ENCODE measurements at places on chromosomes 13 and 19.

DNA sequence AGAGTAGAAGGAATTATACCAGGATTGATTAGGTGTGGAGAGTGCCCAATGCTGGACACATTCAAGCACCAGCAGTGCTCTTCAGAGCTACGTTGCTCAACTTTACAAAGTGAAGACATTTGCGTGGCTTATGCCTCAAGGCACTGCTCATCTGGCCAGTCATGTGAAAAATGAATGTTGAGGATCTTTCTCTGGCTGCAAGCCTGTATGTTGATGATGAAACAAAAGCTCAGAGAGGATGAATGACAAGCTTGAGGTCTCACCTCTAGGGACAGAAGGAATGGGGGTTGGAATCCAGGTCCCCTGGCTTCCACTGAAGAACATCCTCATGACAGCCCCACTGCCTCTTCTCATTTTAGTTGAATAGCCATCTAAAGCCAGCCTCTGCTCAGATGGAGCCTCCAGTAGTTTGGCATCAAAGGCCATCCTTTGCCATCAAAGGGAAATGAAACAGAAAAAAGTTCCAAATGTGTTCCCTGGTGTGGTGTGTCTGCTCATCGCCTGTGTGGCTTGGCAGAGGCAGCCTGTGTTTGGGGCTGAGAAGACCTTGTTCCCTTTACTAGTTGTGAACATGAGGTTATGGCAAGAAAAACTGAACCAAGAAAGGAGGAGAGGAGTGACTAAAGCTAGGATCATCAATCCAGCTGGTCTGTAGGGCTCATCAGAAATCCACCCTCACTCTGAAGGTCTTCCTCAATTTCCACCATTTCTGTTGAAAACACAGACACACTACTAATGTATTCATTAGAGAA, 114.0 kb upstream of the KL start:
- no peak for DNase-seq

DNA sequence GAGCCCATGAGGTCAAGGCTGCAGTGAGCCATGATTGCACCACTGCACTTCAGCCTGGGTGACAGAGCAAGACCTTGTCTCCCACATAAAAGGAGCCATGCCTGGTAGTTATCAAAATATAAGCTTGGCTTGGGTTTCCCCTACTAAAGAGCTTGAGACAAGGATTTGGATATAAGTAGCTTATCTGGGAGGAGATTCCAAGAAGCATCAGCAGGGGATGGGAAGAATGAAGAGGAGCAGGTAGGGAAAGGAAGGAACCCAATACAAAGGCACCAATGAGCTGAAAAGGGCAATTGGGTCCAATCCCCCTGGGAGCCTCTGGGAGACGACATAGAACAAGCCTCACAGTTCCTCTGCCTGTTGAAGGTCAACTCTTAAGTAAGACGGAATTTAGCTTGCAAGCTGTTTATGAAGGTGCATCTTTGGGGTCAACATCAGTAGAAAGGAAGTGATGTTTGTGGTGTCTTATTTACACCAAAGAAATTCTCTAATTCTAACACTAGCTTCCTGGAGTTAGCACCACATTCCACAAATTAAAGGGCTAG, 7.4 kb upstream of the CLEC4G start:
- no peak for DNase-seq

GRCh38 chr13:113582841-113583631, 1.5 kb upstream of the TFDP1 start:
- no peak for DNase-seq

DNA sequence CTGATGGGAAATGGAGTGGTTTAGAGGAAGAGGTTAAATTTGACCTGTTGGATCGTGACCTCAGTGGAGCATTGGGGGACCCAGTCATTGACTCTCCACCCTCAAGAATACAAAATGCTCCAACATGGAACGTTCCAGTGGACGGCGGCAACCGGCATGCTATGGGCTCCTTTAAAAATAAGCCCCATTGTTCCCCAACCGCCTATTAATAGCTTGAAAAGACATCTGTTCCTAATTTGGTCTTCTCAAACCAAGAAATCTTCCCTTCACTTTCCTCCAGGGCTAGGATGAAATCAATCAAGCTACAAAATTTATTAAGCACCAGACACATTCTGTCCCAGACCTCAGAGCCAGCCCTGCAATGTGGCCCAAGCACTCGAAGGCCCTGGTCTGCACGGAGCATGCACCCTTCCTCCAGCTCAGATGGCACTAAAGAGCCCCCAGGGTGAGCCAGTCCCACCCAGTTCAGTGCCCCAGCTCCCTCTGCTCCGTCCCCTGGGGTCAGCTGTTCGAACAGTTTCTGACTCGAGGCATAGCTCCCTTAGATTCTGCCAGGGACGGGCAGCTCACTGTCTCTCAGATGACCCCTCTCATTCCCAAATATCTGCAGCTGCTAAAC, 22.5 kb upstream of the VSTM2B start:
- no peak for DNase-seq

- DNase-seq = no peak
Measured at GRCh38 chr13:98890925-98891324, 86.9 kb downstream of the DOCK9 start.

- peak; percentile 15 for DNase-seq
Measured at GRCh38 chr13:41054212-41054877, 7.0 kb upstream of the WBP4 start.

GRCh38 chr19:44689290-44690130, 9.4 kb upstream of the CEACAM16 start:
- DNase-seq = peak; percentile 48

GRCh38 chr19:970695-971094, 13.4 kb upstream of the WDR18 start:
- DNase-seq = no peak

DNA sequence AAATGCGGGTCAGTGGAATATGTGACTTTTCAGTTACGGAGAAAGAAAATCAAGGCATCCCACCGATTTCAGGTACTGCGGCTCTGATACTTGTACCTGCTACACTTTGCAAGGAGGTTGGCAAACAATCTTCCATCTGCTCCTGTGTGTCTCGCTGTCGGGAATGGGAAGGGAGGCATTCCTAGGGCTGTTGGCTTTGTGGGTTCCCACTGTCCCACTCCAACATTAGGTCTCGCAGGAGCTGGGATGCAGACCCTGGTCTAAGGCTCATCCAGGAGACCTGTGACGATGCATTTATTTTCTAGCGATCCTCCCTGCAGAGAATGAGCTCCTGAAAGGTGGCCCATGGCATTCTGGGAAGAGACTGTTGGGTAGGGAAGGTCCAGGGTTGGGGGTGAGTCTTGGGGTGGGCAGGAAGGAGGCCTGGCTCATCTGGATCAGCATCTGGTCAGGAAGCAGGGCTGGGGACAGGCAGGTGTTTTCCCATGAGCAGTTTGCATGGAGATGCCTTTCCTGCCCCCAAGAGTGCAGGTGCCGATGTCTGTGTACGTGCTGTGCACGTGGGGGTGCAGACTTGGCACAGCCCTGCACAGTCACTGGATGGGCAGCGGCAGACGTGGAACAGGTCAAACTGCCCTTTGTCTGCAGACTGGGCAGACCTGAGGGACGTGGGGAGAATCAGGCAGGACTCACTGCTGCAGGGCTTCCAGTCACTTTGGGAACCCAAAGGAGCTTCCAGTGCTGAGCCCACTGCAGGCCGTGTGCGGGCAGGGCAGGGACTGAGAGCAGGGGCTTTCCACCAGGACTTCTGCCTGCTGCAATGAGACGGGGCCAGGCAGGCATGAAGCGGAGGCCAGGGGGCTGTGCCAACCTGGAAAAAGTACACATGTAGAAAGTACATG, 152.4 kb downstream of the TEX29 start:
- no peak for DNase-seq

DNA sequence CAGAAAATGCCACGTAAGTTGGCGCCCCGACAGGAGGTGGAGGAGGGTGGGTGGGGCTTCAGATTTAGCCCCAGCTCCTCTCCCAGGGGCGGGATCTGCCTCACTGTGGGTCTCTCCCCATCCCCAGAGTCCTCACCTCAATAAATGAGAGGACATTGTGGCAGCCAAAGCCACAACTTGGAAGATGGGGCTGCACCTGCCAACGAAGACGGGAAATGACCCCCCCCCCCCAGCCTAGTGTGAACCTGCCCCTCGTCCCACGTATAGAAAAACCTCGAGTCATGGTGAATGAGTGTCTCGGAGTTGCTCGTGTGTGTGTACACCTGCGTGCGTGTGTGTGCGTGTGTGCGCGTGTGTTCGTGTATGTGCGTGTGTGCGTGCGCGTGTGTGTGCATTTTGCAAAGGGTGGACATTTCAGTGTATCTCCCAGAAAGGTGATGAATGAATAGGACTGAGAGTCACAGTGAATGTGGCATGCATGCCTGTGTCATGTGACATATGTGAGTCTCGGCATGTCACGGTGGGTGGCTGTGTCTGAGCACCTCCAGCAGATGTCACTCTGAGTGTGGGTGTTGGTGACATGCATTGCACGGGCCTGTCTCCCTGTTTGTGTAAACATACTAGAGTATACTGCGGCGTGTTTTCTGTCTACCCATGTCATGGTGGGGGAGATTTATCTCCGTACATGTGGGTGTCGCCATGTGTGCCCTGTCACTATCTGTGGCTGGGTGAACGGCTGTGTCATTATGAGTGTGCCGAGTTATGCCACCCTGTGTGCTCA, 1.5 kb upstream of the TRAPPC5 start:
- no peak for DNase-seq

DNA sequence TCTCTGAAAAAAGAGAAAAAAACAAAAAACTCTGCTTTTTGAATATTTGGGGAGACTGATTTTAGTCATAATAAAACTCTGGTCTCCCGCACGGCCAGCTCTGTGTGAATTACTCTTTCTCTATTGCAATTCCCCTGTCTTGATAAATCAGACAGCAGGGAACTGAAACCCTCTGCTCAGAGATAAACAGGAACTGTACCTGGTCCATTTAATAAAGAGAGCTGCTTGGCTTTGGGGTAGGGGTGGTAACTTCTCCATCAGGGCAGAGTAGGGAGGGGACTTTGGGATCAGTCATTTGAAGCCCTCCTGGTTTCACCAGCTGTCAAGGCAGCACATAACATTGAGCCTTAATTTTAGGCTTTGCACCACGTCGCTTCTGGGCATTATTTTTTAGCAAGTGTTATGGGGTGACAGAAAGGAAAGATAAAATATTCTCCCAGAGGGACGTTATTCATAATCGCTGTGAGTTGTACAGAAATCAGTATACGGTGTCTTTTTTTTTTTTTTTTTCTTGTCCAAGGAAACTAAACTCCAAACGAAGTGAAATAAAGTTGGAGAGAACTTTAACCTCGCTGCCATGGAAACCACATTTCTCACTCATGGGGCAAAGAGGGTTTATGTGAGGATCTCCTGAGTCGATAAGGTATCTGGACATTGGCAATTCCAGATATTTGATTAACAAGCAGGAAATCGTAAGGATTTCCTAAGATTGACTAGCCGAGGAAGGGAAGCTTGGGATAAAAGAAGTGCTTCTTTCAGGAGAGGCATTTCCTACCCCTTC, 99.0 kb upstream of the MRI1 start:
- DNase-seq = no peak

- no peak for DNase-seq
Measured at GRCh38 chr13:108056278-108056677, 159.1 kb downstream of the LIG4 start.

GRCh38 chr19:53102206-53102755, 941 bp downstream of the ZNF160 start:
- DNase-seq = no peak

GRCh38 chr13:105048677-105049076, 1486.8 kb downstream of the EFNB2 start:
- DNase-seq = no peak

DNA sequence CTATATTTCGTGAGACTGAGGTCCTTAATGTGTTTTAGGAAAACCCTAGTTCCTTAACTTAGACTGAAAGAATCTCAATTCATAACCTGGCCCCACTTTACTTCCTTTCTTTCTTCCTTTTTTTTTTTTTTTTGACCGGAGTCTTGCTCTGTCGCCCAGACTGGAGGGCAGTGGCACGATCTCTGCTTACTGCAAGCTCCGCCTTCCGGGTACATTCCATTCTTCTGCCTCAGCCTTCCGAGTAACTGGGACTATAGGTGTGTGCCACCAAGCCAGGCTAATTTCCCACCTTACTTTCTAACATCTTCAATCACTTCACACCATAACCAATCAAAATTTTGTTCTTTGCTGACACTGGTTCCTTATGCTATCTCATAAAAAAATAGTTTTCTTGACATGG, 2097.0 kb downstream of the PCDH9 start:
- no peak for DNase-seq

DNA sequence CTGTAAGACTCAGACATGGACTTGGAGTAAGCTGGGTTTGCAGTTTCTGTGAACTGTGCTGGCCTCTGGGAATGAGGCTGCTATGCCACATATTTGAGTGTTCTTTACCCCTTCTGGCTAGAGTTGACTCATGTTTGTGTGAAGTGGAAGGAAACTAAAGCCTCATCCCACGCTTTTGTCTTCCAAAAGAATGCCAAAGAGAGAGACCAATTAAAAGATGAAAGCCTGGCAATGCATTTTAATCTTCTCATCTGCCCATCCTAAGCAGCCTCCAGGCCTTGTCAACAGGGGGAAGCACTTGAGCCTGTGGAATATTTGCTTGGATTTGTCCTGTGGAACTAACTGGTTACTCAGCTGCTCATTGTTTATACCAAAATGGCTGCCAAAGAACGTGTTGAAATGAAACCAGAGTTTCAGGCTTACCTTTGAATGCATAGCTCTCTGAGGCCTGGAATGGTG, 49.1 kb downstream of the LMO7 start:
- DNase-seq = no peak

DNA sequence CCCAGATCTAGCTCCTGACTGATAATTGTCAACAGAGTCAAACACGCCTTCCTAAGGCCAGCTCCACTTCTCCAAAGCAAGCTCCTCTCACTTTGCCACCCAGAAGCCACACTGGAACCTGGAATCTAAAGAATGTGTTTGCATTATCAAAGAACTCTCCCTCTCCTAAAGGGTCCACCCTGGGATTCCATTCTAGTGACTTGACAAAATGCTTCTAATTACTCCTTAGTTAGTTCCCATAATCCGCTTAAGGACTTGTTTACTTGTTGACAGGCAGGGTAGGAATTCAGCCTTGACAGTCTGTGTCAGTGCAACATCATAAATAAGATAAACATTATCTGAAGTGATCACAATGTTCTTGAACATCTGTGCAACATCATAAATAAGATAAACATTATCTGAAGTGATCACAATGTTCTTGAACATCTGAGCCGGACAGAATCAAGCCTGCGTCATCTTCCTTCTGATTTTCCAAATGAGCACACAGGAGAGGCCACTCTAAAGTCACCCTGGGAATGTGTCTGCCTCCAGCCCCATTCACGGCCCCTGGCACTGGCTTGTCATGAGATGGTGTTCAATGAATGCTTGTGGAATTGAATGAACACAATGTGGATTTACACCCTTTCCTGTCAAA, 512.1 kb downstream of the IRS2 start:
- no peak for DNase-seq

- DNase-seq = peak; percentile 9
Measured at GRCh38 chr19:708154-709143, at the start of gene PALM. Gene PALM (plus strand): TSS chr19:708935. CDS start chr19:709147, 212 bp downstream.

DNA sequence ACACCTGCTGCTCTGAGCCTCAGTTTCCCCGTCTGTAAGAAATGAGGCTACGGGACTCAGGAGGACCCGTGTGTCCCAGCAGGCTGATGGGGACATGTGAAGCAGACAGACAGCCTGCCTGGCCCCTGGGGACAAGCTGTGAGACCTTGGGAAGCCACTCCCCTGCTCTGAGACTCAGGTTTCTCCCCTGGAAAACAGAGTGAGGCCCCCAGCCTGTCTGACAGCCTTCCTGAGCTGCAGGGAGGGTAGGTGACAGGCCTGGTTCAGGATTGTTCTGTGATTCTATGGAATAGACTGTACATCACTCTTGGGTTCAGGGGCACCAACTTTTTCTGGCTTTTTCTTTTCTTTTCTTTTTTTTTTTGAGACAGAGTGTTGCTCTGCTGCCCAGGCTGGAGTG, 2.9 kb upstream of the NTF4 start:
- DNase-seq = no peak

Data from NCI-H2227 treated with DMSO at 0.1 percent for 48 hours (cell line).